ENCODE measurements at places on chromosomes 4 and X.

DNA sequence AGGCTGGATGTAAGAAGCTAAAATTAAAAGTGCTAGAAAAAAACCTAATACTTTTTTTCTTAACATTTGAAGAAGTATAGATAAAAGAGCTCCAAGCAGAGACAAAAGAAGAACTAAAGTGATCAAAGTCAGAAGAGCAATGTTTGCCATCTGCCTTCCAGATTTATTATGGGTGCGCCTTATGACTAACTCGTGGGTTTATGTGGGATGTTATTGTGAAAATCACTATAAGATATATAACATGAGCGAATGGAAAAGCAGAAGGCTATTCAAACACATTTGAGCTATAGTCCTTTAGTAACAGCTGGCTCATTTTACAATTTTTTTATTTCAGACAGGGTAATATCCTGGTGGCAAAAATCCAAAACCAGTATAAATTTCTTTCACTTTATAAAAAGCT, 1040.7 kb downstream of the RAPGEF2 start:
- no peak for DNase-seq

- DNase-seq = peak; percentile 89
Measured at GRCh38 chr4:109433205-109434006, at the start of gene SEC24B. SEC24B (plus strand) TSS chr4:109433815; CDS start chr4:109433870, 55 bp downstream.

GRCh38 chr4:88609387-88609786, 17.1 kb downstream of the HERC3 start:
- DNase-seq = no peak

DNA sequence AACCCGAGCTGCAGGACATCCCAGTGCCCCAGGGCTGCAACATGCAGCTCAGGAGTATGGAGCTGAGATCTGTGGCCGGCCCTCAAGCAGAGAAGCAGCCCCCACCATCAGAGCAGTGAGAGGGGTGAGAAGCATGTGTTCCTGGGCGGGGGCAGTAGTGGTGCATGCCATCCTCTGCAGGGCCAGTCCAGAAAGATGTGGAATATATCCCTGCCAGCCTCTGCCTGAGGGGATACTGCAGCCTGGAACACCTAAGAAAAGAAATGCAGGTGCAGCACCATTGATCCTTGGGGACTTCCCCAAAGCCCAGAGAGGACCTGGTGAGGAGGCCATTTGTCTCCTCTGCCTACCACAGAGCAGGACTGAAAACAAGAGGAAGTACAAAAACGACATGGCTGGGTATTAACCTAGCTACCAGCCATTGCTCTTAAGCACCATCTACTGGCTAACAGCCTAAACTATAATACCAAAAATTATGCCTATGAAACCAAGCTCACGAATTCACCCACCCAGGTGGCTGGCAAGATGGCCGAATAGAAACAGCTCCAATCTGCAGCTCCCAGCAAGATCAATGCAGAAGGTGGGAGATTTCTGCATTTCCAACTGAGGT, 158.8 kb downstream of the ADGRA3 start:
- no peak for DNase-seq

DNA sequence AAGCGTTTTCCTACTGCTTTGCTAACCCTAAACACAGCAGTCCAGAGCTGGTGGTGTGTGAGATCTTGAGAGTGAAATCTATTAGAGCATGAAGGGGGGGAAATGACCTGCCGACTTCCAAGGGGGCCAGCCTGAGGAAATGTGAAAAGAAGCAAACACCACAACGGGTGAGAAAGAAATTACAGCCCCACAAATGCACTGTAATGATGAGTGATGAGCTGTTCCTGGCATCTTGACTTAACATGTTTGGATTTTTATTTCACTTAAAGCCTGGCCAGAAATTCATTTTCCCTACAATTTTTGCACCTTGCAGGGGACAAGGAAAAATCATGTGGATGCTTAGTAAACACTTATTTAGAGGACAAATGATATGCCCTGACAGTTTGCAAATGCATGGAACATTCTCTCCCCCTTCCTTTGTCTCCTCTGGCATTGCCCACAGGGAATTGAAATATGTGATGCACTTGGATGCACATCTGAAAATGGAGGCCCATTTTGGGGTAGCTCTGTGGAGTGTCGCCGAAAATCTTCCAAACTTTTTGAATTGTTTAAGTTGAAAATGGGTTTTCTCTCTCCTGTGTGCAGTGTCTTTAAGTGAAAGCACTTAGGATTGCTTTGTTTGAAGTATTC, 84.3 kb upstream of the TMEM150C start:
- no peak for DNase-seq
